Fibroblast of skin of left biceps (primary cell): ENCODE measurements at places on chromosomes 2 and 18.
A peak's percentile ranks its signal among the peaks of the same experiment; 100 is the strongest.

DNA sequence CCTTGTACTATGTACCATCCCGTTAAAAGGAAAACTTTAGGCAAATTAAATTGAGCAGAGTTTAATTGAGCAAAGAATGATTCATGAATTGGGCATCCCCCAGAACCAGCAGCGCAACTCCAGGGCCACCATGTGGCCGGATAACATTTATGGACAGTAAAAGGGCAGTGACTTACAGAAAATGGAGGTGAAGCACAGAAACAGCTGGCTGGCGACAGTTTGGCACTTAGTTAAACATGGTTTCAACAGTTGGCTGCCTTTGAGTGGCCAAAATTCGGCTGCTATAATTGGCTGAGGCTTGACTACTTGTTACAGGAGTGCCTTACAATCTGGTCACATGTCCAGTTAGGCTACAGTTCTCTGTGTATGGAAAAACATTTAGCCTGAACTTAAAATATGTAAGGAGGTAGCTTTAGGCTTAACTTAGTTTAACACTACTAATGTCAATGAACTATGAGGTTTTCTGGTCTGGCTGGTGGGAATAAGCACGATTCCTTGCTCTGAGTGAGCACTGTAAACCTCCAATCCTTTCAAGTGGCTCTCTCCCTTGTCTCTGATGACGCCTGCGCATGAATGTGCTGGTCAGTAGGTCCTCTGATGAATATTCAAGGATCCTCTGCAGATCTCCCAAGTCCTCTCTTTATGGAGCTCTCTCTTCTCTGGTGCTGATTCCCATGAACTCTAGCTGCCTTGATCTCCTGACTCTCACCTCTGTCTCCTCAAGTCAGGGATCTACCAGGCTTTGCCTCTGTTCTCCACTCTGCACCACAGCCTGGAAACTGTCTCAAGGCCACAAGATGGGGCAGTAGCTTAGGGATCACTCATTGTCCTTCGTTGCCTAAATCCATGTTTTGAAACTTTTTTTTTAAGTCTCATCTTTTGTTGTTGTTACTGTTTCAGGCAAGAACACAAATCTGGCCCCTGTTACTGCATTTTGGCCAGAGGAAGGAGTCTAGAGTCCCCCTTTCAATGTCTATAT, 24.4 kb upstream of the RAB31 start:
- DNase-seq, result no peak

- no peak for DNase-seq
Measured at GRCh38 chr2:33577668-33578067, 21.4 kb downstream of the FAM98A start.

GRCh38 chr2:67260343-67261277, 136.5 kb upstream of the ETAA1 start:
- DNase-seq, result peak; percentile 99

DNA sequence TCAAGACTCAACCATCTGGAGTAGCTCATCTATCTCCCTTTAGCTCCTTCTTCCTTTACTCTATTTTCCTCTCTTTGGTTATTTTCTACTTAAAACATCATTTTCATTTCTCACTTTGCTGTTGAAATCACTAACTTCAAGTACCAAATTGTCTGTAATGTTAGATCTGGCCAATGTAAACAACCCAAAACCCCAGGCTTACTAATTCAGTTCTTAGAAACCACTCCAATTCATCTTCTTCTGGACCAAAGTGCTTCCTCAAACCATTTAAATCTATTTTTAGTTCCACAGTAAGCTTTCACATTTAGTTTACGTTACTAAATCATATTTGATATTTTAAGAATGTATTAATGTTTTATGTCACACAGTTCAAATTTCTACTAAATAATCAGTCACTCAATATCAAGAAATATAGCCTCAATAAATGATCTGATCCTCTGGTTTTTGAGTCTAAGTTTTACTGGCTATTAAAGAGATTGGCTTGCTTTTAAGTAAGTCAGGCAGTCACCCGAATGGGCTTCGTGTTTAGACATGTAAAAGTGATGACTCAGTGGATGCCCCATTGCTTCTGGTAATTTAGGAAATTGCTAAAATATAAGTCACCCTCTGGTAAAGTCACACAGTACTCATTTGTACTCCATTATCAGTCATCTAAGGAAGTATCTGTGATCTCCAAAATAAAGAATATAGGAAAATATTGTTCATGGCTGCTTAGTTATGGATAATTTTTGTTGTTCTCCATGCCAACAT, 527.2 kb upstream of the SOX11 start:
- DNase-seq, result peak; percentile 61

DNA sequence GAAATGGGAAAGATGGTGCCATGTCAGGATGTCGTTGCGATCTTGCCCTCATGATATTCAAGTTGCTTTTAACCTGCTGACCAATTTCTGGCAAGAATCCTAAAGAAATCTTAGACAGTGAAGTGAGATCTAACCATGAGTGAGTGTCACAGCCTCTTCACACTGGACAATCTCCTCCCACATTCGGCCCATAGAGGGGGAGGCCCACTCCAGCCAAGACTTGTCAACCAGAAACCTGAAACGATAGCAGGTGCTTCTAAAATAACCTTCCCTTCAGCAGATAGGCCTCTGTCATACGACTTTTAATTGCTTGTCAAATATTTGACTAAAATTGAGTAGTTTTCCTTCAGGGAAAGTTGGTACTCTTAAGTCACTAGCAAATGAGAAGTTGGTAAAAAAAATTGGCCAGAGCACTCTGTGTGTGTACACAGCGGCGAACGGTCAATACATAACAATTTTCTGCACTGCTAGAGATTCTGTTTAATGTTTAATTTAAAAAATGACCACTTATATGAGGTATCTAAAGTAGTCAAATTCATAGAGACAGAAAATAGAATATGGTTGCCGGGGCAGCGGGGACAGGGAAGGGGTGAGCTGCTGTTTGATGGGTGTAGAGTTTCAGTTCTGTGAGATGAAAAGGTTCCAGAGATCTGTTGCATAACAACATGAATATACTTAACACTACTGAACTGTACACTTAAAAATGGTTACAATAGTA, 110.2 kb downstream of the VAPA start:
- no peak for DNase-seq

DNA sequence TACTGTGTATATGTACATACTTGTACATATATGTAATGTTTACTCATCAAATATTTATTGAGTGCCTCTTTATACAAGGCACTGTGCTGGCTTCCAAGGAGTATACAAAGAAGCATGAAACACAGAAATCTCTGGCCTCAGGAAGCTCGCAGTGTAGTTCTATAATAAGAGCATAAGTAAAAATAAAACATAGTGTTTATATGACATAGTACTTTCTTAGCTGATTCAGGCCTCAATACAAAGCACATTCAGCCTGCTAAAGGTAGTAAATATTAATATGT, 13.9 kb downstream of the STAMBP start:
- DNase-seq, result no peak

GRCh38 chr2:115412501-115412900, 970.1 kb downstream of the DPP10 start:
- DNase-seq, result no peak

- no peak for DNase-seq
Measured at GRCh38 chr2:44136252-44136651, 32.4 kb upstream of the PPM1B start.

DNA sequence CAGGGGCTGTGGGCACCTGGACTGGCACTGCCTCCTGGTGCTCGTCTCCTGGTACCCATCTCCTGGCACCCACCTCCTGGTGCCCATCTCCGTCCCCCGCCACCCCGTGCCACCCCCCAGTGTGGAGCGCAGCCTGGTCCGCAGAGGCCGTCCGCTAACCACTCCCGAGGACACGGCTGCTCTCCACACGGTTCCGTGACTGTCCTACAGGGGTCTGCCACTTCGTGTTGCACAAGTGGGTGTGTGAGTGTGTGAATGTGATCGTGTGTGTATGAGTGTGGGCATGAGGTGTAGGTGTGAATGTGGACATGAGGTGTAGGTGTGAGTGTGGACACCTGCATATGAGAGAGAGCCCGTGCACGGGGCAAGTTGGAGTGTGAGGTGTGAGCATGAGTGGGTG, 119.4 kb upstream of the HS6ST1 start:
- DNase-seq, result no peak

- no peak for DNase-seq
Measured at GRCh38 chr2:58852243-58852642, 611.1 kb upstream of the FANCL start.

DNA sequence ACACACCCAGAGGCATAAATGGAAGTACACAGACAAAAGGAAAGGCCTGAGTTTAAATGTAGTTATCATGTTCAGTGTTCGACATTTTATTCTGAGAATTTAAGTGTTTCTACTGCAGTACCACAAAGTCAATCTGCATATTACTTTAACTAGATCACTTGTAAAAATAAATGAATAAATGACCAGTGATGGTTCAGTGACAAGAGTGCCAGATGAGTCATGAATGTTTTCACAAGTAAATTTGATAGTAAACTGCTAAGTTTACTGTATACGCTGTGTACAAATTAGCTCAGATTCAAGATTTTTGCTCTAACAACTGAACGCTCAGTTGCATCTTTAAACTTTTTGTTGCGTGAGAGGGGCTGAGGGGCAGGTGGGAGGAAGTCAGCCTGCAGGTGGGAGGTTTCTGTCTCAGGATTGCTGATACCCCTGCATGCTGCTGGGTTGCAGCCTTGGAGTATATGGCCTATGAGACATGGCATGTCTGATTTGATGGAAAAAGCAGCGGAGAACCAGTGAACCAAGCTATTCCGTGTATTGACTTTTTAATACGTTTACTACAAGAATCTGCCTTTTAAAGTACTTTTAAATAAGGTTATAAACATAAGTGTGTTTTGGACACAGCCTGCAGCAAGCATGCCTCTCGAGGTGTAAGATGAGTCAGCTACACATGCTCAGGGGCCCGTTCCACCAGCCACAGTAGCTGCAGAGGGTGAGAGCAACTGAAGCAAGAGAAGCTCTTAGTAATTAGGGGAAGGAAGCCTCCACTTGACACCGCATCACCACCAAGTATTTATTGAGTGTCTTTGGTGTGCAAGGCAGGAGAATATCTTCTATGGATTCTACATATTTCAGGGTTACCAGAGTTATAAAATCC, 245.1 kb downstream of the NEDD4L start:
- DNase-seq, result no peak

DNA sequence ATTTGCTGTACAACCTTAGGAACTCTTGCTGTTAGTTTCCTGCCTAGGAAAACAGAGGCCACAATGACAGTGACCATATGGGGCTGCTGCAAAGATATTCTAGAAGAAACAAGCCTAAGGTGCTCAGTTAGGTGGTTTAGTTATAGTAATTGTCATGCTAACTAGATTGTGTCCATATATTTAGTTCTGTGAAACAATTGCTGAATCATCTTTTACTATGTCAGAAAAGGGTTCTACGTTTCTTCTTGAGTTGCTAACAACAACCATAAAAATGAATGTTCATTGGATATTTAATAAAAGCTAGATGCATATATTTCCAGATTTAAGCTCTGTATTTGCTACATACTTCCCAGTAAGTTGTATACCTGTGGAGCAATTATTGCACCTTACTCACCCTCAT, 597.2 kb upstream of the KLHL29 start:
- no peak for DNase-seq

- peak; percentile 64 for DNase-seq
Measured at GRCh38 chr18:34710458-34710914, 388 bp downstream of the DTNA start.

- DNase-seq, result no peak
Measured at GRCh38 chr2:160464017-160464416, 29.6 kb downstream of the RBMS1 start.

- DNase-seq, result no peak
Measured at GRCh38 chr18:59661891-59662701, 35.1 kb downstream of the CCBE1 start.

- peak; percentile 50 for DNase-seq
Measured at GRCh38 chr2:216918088-216918680, 58.3 kb upstream of the TNP1 start.

DNA sequence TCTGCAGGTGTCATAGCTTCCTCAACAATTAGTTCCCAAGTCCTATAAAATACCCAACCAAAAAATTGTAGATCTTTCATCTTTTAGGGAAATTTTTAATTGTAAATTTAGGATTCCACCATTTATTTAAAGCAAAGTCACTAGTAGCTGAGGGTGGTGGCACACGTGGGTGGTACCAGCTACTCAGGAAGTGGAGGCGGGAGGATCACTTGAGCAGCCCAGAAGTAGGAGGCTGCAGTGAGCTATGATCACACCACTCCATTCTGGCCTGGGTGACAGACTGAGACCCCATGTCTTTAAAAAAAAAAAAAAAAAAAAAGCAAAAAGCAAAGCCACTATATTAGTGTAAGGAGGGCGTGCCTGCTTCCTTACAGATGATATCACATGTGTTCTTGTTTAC, 60.3 kb upstream of the GREB1L start:
- DNase-seq, result no peak

GRCh38 chr2:8309131-8309530, 372.7 kb upstream of the ID2 start:
- DNase-seq, result no peak

DNA sequence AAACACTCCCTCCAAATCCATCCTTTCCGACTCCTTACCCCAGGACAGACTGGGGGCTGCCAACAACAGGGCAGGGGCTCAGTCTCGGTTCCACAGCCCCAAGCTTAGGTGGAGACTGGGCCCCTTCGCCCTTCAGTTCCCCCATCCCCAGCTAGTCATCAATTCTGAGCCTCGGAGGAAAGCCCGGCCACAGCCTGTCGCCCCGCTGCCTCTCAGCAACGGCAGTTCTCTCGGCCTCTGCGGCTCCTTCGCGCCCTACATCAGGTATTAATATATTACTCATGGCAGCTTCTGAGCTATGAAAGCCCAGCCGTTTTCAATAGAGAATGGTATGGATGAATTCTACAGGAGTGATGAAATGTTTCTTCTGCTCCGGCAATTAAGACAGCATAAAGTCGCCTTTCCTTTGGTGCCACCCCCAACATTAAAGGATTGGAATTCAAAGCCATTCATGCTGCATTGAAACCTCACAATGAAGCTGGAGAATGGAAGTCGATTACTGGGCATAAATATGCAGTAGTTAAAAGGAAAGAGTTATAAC, 2.8 kb downstream of the HDAC4 start:
- DNase-seq, result peak; percentile 69

DNA sequence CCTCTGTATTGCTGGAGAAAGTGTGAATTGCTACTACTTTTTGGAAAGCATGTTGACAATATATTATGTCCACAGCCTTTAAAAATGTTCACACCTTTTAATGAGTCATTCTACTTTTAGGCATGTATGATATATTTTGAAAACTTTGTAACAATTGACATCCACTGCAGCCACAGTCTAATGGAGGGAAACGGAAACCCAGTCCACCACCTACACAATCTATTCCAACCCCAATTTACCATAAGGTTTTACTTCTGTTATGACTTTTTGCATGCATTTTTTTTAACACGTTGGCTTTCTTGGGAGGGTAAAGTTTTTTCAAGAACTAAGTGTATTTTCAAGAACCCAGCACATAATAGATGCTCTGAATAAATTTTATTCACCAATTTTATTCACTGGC, 38.5 kb upstream of the ATP8B1 start:
- DNase-seq, result no peak
